NCI-H1092 treated with DMSO at 0.1 percent for 48 hours (cell line): ENCODE measurements at places on chromosomes 7 and 10.

GRCh38 chr10:125038637-125039036 is 96.7 kb downstream of the ZRANB1 start:
- DNase-seq = no peak

GRCh38 chr7:45324683-45325237 is 167.2 kb downstream of the RAMP3 start:
- no peak for DNase-seq

DNA sequence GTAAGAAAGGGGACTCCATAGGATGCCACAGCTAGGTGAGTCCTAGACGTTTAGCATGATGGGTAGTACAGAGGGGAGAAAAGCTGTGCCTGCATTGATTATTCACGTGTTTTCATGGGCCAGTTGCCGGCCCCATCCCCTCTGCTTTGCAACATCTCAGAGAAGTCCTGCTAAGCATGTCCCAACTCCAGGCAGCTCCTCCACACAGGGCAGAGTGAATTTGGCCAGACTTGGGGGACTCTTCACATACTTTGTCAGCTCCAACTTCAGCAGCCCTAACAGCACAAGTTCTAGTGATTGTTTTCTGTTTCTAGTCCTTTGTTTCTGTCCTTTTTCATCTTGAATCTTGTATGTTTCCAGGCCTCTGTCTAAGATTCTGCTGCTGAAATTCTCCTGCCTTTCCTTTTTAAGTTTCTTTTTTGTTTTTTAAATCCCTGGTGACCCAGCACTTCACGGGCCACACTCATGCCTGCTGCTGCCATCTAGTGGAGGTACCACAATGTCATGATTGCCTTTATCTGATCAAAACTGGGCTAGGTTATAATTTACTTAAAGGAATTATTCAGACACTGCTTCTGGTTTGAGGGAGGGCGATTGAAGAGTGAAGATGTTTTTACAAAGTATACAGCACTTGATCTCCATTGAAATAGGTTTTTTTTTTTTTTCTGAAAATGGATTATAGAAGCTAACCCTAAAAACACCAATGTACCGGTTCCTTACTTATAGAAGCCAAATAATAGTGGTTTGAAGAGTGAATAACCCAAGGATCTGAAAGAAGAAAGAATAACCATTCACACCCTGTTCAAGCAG is 276.9 kb downstream of the CSTF2T start:
- DNase-seq = no peak

DNA sequence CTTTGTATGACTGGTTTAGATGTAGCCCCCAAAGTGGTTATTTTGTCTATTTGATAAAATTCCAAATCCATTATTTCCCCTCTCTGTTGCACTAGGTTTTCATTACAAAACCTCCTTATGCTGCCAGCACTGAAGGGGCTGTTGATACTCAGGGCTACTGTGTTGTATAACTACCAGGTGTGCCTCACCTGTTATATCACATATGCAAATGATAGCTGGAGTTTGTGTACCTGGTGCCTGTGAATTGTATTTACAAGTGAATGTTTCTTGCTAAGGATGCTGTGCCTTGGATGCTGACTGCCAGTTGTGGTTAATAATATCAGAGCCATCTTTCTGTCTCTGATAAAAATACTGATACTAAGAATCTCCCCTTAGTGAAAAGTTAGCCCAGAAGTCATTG is 84.8 kb upstream of the CCDC6 start:
- no peak for DNase-seq

DNA sequence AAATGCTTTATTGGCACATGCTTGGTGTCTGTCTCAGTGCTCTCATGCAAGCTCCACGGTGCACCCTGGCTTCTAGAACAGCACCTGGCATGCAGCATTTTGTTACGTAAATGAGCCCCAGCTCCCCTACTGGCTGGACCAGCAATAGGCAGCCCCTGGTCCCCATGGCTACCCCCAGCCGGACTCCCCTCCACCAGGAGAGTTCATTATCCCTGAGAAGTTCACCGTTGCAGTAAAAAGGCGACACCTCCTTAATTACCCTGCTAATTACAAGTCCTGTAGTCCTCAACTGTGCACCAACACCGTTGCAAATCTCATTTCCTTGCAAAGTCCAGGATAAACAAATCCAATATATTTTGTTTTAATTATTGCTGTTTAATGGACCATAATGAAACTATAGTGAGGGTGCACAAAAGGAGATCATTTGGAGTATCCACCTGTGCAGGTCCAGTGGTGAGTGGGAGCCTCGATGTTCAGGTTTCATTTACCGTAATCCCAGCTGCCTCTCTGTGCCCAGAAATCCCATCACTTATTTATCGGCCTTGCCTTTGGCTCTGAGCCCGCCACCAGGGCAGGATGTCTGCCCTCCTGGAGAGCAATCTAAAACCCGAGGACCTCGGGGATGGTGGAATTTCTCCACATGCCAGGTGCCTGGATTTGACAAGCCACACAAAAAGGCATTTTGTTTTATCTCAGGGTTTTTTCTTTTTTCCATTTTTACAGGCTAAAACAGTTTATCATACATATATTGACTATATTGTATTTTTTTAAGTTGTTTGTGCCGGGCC is 12.8 kb upstream of the DRGX start:
- DNase-seq = peak; percentile 50

GRCh38 chr10:47309408-47310089 is 9.6 kb downstream of the GDF10 start:
- no peak for DNase-seq

GRCh38 chr7:46607176-46607575 is 686.1 kb upstream of the IGFBP3 start:
- DNase-seq = no peak

GRCh38 chr10:113187063-113187777 is 237.2 kb downstream of the TCF7L2 start:
- DNase-seq = no peak

DNA sequence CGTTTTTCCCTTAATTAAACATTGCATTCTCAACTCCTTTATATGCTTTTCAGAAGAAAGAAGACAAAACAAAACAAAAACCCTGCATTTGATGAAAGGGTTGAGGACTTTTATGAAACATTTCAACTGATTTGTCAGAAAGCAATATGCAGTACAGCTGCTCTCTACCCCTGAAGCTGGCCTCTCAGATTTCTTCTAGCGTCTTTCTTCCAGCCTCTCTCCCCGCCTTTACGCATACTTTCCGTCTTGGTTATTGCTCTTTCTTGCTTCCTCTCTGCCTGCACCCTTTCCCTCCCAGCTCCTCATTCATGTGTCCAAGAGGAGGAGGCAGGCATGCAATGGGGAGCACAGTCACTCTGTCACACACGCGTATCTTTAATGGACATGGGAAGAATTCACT is 91.0 kb upstream of the COL1A2 start:
- DNase-seq = no peak

GRCh38 chr10:73905256-73906020 is 5.5 kb upstream of the PLAU start:
- DNase-seq = no peak

- peak; percentile 63 for DNase-seq
Observed at GRCh38 chr7:19117091-19117869, at the start of gene TWIST1. Gene TWIST1, minus strand, starts transcription at chr7:19117636. Its CDS starts 315 bp downstream, at chr7:19117321.

DNA sequence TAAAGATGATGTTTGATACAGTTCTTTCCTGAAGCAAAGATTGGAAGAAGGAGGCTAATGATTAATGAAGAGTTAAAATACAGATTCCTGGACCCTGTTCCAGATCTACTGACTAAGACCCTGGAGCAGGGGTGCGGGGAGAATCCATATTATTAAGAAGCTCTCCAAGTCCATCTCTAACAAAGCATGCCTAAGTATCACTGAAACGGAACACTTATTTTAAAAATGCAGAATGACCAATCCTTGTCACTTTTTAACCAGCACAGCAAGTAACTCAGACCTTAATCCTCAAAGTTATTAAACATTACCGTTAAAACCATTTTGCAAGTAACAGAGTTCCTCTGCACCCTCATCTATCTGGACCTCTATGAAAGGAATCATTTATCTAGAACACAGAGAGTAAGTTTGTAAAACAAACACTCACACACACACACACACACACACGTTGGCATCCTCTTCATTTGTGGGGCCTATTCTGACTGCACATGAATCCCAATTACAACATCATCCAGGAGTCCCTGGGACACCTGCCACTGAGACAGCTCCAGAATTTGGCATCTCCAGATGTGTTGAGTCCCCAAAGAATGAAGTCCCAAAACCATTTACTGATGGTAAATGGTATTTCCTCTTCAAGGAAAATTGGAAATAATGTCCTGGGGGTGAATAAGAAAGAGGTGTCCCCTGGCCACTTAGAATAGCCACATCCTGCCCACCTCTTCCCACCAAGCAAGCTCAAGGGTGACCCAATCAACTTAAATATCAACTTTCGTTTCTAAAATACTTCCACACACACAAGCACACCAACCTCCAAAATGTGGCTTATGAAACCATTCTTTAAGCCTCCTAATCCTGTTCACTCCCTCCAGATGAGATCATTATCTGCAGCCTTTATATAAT is 117.5 kb downstream of the PARD3 start:
- no peak for DNase-seq

DNA sequence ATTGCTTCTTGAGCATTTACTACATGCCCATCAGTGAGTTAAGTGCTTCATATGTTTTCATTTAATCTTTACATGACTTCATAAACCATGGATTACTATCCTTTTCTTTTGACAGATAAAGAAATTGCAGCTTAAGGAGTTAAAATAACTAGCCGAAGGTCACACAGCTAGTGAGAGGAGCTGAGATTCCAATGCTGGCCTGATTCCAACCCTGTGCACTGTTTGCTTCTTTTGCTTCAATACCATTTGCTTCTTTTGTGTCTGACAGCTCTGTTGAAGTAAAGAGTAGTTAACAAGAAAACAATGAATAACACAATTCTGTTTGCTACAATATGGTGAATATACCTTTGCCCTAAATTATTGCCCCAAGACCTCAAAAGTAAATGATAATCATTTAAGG is 132.4 kb downstream of the GRM3 start:
- peak; percentile 14 for DNase-seq

GRCh38 chr7:99380823-99381663 is 6.5 kb downstream of the ARPC1B start:
- DNase-seq = no peak

DNA sequence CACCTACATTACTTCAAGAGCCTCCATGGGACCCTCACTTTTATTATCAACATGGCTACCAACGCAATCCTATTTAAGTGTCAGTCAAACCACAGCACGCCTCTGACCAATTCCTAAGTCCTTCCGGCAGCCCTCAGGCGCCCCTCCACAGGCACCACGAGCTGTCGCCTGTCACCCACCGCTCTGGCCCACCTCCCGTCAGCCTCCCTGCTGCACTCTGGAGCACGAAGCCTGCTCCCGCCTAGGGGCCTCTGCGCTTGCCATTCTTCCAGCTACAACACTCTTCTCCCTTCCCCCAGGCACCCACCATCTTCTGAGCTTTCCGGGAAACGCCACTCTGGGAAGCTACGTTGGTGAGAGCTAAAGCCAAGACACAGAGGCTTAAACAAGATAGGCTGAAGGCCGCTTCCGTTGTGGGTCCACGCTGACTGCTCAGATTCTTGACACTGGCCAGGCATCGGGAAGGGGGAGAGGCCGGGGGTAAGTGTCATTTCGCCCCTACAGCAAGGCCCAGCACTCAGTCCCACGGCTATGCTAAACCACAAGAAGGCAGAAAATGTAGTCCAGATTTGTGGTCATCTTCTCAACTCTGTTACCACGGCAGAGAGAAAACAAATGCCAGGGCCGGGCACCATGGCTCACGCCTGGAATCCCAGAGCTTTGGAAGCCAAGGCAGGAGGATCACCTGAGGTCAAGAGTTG is 56.7 kb downstream of the GNA12 start:
- no peak for DNase-seq

DNA sequence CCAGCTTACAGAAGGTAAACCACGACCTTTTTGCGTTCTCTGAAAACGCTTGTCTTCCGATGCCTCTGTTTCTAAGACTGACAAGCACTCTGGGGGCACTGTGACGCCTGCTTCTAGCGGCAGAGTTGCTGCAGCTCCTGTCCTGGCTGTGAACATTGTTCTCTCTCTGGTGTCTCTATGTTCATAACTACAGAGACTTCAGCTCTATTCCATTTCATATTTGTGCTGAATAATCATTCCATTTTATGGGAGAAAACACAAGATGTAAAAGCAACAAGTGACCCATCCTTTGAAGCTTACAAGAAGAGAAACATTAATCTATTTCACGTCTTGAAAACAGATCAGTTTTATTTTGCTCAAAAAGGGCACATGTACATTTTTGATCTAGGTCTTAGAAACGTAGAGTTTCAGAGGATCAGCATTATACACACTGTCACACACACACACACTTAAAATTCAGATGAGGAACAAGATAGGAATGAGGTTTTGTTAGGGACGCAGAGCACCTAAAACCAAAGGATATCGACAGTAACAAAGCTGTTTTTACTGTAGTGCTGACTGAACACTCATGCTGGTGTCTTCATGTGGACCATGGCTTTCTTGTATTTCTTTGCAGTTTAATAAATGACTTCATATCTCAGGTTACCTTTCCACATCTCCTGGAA is 3.0 kb downstream of the IKZF1 start:
- no peak for DNase-seq

DNA sequence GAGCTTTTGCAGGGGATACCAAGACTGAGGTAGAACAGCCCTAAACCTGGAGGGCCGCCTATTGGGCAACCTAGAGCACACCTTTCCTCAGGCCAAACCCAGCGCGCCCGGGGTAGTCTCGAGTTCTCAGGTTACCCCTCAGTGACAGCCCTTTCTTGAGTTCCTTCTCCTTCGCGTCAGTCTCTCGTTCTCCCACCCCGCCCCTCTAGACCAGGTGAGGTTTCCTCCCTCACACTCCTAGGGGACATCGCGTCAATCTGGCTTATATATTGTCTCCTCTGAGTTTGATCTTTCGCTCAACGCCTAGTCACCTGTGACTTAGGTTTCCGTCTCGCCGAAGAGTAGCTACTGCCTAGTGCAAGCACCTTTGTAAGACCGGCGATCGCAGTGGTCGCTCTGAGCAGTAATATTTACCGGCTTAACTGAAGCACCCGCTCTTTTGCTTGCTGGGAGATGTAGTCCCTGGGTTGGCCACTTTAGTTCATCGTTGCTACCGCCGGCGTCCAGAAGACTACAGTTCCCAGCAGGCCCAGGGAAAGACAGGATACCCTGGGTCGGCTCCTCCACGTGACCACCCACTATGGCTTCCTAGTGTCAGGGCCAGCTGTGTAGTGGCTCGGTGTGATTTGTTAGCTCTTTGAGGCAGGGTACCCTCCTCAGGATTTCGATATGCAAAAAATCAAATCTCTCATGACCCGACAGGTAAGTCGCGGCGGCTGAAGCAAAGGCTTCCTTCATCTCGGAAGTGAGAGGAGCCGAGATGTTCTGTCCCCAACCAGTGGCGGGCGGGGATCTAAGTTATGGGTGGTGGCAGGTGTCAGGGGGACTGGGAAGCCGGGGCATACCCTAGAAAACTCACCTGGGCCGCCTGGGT is at the start of gene VPS50:
TSS of gene VPS50 (plus strand) at position 568 of the 874 bp plus-strand sequence. CDS start at position 670, 102 bp downstream.
- peak; percentile 99 for DNase-seq

- DNase-seq = peak; percentile 34
Observed at GRCh38 chr10:104045151-104046089, 40.3 kb downstream of the COL17A1 start.

GRCh38 chr10:36342781-36343180 is 700.7 kb upstream of the FZD8 start:
- DNase-seq = no peak

- DNase-seq = no peak
Observed at GRCh38 chr7:6205971-6206660, 66.3 kb downstream of the CYTH3 start.
